Femur (tissue), 1 donor: ENCODE measurements at places on chromosomes 13 and 19.

DNA sequence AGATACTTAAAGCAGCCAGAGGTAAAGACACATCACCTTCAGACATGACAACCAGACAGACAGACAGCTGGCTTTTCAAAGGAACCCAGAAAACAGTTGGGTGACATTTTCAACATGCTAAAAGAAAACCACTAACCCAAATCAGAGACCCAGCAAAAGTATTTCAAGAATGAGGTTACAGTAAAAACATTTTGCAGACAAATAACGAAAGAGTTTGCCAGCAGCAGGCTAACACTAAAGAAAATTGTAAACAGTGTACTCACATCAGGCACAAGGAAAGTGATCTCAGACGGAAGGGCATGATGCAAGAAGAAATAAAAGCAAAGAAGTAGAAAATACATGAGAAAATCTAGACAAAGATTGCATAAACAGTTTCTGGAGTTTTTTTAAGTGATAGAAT is 46.4 kb downstream of the AP1M1 start:
- no peak for DNase-seq

- no peak for DNase-seq
Measured at GRCh38 chr19:2038284-2039088, 12.6 kb downstream of the MKNK2 start.

GRCh38 chr13:72911981-72912380 is 130.0 kb downstream of the PIBF1 start:
- no peak for DNase-seq

GRCh38 chr13:64234255-64234654 is 2818.6 kb upstream of the PCDH20 start:
- no peak for DNase-seq

DNA sequence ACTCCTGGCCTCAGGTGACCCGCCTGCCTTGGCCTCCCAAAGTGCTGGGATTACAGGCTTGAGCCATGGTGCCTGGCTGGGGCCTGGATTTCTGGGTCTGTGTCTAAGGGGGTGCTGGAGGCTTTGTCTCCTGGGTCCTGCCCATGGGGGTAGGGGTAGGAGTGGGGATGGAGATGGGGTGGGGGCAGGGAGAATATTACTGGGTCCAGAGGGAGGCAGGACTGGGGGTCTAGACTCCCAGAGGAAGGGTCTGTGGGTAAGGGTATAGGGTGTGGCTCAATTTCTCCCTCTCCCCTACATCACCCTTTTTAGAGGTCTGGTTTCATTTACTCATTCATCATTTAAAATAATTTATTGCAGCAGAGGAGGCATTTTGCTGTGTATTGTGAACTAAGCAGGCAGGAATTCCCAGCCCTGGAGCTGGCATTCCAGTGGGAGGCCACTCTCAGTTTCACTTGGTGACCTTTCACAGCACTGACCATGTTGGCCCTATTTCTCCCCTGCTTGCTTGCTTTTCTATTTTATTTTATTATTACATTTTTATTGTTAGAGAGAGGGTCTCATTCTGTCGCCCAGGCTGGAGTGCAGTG is 810 bp upstream of the NFKBID start:
- no peak for DNase-seq
